SW 1271 (cell line): ENCODE measurements at places on chromosomes 1 and 21.

GRCh38 chr1:165137551-165138316 is 218.8 kb downstream of the LMX1A start:
- DNase-seq, result no peak

DNA sequence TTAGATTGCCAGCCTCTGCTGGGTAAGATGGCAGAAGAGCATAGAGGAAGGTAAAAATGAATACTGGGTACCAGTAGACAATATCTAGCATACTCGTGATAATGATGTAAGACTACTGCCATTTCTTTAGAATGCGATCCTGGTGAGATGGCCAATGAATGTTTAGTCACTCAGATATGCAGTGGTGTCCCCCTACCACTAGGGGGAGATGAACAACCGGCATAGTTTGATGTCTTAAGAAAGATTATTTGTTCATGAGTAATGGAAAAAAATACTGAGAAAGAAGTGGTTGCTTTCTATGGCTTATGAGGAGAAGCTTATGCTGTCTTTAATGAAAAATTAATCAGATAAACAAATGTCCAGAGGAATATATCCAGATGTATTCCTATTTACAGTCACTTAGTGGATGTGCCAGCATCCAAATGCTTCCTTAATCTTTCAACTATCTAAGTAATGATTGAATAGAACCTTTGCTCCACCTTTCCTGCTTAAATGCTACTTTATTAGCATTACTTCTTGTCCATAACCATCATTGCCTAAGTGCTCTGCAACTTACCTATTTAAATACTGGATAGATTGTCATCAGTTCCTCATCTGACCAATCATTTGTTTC is 256.6 kb downstream of the ST6GALNAC3 start:
- DNase-seq, result peak; percentile 51

DNA sequence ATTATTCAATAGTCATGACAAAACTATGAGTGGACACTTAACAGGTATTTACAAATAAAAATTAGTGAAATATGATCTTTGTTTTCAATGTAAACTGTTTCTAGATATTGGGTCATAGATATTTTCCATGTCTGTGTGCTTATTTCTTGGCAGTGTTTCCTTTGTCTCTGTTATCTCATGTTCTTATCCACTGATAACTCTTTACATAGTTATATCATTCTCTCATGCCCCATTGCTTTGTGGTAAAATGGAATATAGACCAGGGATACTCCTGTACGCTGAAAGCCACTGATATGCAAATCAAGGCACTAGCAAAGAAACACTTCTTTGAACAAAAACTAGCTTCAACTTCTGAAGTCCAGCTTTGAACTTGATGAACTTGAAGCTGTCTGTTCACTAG is 113.1 kb downstream of the ITSN1 start:
- DNase-seq, result no peak

GRCh38 chr21:36297938-36298572 is 21.9 kb upstream of the MORC3 start:
- DNase-seq, result no peak

DNA sequence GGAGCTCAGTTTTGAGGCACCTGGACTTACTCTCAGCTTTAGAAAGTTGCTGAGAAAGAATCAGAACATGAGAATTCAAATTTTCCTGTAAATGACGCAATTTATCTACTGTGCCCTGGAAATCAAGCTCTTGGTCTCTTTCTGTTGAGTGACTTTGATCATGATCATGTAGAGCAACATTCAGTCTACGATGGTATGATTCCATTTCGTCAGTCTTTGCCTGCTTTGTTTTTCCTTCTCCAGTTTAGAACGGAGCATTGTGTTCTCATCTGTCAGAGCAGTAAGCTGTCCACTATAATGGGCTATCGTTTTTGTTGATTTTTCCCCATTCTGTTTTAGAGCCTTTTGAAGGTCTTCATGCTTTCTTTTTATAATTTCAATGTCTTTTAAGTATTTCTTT is 20.7 kb downstream of the SFT2D2 start:
- DNase-seq, result no peak

- no peak for DNase-seq
Observed at GRCh38 chr1:211699059-211699458, 23.6 kb upstream of the NEK2 start.

- peak; percentile 71 for DNase-seq
Observed at GRCh38 chr1:32350785-32351398, 11.4 kb downstream of the FAM229A start.

DNA sequence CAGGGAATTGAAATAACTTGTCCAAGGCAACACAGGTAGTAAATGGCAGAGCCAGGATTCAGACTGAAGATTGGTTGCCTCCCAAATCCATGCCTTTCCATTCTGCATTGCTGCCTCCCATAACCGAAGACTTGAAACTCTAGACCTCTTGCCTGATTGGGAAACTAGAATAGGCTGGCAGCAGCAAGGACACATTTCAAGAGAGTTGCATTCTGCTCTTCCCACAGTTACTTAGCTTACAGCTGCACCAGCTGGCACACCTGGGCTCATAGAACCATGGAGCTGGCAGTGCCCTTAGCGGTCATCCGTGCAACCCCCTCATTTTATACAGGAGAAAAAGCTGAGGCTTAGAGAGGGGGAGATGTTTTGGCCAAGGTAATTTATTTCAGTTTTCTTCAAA is 8.0 kb downstream of the TRNAU1AP start:
- DNase-seq, result no peak

GRCh38 chr1:245188403-245188802 is 33.6 kb downstream of the KIF26B start:
- no peak for DNase-seq

DNA sequence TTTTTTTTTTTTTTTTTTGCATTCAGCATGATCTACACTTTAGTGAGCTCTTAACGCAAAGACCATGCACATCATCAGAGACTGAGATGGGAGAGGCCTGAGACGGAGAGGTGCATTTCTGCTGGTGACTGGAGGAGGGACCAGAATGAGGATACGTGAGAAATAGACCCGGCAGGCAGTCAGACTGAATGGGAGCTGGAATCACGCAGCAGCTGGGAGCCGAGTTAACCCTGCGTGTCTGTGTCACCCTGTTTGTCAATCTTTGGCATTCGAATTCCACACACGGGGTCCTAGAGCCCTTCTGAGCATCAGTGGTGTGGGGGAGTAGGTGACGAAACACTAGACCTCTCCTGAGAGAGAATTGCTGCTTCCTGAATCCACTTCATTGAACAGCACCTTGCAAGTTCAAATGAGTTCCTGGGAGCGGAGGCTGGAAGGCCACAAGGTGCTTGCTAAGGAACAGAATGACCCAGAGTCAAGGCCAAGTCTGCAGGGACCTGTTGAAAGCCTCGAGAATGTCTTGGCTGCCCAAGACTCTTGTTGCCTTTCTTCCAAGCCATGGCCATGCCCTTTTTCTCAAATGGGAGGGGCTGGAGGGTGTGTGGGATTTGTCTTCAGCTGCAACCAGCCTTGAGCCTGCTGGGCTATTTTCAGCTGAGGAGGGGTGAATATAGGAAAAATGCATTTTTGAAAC is 123.3 kb downstream of the CNIH3 start:
- no peak for DNase-seq

DNA sequence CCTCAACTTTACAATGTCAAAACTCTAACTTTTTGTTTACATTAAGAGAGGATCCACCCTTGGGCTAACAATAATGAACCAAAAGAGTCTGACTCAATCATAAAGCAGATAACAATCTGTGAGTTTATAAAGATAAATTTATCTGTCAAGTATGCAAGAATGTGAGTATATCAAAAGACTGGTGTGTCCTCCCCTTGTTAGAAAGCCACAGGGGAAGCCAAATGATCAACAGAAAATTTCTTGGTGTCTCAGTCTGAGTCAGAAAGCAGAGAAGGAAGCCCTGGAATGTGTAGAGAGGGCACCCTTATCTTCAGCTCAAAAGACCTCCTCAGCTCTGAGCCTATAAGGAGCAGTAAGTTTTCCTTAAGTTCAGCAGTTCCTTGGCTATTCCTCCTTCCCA is 13.9 kb upstream of the PDIK1L start:
- DNase-seq, result no peak
